ENCODE measurements at places on chromosomes 3 and 15.

DNA sequence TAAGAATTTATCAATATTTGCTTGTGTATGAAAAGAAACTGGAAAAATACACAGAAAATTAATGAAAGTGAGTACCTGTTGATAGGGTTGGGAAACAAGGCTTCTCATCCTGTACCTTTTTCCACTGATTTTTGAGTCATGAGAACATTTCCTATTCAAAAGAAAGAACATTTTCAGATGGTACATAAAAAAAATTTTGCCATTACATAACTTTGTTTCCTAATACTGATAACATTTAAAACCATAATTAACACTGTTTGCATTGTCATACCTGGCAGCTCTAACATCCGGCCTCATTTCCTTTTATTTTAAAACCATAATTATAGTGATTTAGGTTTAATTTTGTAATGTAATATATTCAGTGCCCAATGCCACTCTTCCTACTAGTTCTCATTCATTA lies 11.7 kb downstream of the NKTR start:
- DNase-seq = no peak

DNA sequence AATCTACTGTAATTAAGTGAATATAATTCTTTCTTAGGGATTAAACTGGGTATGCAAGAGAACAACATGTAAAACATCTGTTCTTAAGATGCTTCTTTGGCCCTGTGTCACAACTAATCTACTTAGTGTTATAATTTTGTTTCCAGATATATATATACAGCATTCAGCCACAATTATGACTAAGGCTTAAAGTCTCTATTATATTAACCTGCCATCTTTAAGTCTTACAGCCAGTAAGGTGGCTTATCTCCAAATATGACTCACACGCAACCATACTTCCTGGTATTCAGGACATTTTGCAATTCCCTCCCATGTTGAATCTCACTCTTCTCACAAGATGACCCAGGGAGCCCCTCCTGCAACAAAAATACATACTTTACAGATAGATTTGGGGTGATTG lies 6.6 kb upstream of the KBTBD8 start:
- DNase-seq = no peak

DNA sequence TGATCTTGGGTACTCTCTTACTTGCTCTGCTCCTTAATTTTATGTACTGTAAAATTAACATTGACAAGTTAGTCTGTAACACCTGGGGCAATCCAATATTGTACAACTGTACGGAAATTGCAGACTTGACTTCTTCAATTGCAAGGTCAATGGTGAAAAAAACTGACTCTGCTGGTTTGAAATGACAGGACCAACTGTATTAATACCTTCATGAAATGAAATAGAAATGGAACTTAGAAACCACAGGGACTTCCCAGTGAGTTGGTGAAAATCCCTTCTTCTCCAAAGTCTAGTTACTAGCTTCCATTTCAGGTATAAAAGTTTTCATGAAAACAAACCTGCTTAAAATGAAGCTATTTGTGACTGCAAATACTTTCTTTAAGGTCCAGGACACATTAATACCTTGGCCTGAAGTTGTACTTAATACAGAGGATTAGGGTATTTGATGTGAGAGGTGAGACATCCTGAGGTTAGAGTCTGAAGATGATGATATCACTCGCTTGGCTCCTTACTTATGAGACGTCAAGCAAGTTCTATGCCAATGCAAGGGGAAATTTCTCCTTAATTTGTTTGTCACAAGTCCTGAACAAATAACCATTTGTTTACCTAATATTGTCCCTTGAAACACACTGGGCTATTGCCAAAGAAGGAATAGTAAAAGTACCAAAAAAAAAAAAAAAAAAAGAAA lies 226.2 kb upstream of the TP63 start:
- no peak for DNase-seq

DNA sequence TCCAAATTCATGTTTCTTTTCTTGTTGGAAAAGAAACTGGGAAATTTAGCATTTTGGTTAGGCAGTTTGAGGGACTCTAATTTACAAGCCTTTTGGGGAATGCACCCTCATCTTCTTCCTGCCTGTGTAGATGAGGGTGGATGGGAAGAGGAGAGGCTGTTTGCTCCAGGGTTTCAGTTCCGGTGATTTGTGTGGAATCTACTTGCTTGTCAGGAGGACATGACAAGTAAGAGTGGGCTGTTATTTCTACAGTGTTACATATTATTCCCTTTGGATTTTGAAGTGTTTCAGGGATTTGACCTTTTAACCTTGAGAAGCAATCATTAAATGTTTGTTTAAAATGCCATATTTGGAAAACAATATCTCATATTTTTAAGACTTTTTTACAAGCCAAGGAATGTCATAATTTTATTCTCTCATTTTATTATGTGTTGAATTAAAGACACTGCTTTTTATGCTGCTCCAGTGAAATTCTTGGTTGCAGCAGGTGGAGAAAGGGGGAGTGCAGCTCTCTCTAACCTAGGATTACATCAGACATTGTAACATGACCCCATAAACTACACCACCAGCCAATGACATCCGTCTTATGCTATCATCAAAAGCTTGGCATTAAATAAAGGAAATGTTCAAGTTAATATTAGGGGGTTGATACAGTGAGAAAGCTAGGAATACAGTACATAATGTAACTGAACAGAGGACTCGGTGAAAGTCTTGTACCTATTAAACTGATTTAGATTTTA lies 30.2 kb downstream of the PLAAT1 start:
- DNase-seq = no peak

GRCh38 chr3:20154078-20154477 lies 31.9 kb downstream of the SGO1 start:
- DNase-seq = no peak

DNA sequence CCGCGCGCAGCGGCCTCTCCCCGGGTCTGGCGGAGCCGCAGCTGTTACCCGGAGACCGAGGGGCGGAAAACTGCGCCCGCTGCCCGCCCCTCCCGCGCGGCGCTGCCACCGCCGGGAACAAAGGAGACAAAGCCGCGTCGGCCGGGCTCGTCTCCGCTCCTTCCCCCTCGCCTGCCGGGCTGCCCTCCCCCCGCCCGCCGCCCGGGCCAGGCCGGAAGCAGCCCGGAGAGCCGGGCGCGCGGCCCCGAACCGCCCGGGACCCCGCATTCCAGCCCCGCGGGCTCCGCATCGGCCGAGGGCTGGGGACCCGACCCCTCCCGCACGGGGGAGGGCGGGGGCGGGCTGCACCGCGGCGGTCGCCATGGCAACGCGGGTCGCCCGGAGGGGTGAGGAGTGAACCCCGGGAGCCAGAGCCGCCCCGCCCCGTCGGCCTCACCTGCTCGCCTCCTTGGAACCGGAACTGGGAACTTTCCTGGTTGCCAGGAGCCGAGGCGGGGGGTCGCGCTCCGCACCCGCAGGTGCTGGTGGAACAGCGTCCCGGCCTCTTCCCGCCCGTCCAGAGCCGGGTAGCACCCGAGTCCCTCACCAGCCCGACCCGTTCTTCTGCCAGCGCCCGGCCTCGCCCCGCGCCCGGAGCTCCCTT lies 448 bp downstream of the PLXNB1 start:
- DNase-seq = no peak

DNA sequence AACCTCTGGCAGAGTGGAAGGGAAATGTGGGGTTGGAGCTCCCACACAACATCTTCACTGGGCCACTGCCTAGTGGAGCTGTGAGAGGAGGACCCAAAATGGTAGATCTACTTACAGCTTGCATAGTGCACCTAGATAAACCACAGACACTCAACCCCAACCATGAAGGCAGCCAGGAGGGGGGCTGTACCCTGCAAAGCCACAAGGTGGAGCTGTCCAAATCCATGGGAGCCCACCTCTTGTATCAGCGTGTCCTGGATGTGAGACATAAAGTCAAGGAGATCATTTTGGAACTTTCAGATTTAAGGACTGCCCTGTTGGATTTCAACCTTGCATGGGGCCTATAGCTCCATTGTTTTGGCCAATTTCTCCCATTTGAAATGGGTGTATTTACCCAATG lies 20.9 kb downstream of the TP63 start:
- DNase-seq = no peak

DNA sequence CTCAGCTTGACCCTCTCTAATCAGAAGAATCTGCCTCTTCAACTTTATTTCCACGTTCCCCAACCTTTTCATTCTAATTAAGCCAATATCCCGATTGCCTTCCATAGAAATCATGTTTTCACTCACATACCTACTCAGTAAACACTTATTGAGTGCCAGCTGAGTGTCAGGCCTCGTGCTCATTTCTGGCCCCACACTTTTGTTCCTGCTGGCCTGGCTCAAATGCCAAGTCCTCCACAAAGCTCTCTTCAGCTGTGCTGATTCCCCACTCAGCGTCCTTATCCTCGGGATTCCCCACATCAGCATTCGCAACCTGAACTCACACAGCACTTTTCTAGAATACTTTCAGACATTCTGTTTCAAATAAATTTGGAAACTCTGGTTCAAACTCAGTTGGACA lies 68.9 kb downstream of the THBS1 start:
- DNase-seq = no peak

DNA sequence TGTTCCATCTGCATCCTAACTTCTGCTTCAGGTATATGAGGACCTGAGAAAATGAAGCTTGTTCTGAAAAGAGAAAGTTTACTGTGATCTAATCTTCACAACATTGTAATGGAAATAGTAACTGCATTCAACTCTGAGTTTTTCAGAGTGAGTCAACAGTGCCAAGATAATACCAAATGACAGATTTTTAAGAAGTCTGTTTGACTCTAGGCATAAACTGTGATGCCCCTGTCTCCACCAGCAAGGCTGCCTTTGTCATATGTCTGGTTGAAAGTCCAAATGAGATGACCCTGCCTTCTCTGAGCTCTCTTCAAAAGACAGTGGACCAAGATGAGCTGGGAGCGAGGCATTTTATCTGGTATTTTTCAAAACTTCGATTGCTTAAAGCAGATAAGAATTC lies 44.8 kb upstream of the B3GNT5 start:
- peak; percentile 20 for DNase-seq

GRCh38 chr3:169891886-169892285 lies 19.5 kb upstream of the SAMD7 start:
- no peak for DNase-seq

- DNase-seq = no peak
Measured at GRCh38 chr15:72127724-72128322, 9.6 kb downstream of the SENP8 start.

DNA sequence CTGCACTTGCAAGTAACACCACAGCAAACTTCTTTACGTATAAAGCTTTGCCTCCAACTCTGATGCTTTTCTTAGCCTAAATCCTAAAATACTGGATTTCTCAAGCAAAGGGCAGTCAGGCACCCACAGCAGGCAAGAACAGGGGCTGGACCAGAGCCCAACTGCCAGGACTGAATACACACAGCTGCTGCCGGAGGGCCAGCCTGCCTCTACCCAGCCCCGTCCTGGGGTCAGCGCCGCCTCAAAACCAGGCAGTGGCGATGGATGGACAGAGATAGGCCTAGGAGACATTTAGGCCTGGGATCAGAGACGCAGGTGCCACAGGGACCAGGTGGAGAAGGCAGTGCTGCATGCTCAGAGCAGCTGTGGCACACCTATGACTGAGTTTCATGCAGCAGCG lies 47.6 kb upstream of the SEC61A1 start:
- DNase-seq = no peak

- peak; percentile 36 for DNase-seq
Measured at GRCh38 chr3:112132975-112133448, at the start of gene GCSAM. Gene GCSAM (minus strand): TSS chr3:112133248. CDS start chr3:112133120, 128 bp downstream.

DNA sequence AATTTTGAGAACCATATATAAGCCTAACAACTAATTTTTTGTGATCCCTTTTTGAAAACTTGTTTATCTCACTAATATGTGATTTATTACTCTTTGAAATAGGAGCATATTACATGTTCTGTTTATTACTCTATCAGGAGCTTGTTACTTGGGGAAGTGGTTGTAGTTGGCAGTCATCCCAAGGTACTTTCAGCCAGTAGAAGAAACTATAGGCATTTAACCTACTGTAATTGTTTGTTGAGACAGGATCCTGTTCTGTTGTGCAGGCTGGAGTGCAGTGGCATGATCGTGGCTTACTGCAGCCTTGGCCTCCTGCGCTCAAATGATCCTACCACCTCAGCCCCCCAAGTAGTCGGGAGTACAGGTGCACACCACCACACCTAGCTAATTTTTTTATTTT lies 195.6 kb downstream of the TCF12 start:
- no peak for DNase-seq

- DNase-seq = no peak
Measured at GRCh38 chr3:88767746-88768145, 339.7 kb upstream of the EPHA3 start.

GRCh38 chr3:143565951-143566350 lies 282.3 kb downstream of the SLC9A9 start:
- no peak for DNase-seq

GRCh38 chr3:32951410-32951811 lies at the start of gene CCR4:
Gene CCR4 (plus strand): TSS chr3:32951644. CDS start chr3:32953423, 1,779 bp downstream.
- DNase-seq = peak; percentile 45

DNA sequence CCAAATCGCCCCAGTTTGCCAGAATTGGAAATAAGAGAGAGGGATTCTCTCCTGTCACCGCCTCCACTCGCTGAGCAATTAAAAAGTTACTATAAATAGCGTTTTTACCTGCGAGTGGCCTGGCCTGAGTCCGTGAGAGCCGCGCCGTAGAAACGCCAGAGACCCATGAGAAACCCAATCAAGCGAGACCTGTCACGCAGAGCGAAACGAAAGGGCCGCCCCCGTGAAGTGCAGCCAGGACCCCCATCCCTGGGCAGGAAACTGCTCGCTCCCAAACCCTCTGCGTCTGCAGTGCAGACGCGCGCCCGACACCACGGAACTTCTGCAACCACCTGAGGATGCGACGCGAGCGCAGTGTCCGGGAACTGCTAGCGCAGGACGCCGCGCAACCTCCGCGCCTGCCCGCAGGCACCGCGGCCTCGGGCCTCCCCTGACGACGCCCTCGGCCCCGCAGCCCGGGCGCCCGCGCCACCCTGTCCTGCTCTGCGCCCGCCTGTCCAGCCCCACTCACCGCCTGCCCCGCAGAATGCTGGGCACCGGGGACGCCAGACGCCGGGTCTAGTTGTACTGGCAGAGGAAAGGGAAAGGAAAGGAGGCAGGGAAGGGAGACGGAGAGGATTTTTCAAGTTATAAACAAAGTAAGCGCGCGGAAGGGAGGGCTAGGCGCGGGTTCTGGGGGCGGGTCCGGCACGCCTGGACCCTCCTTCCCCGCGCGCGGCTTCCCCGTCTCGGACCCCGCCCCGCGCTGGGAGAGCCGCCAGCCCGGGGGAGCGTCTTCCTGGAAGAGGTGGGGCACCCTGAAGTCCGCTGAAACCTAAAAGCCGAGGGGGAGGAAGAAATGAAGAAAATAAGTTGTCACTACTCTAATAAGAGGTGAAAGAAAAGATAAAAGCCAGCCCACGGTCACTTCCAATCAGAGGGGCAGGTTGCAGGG lies at the start of gene PLSCR4:
Gene PLSCR4, minus strand, starts transcription at position 657 of the 934 bp plus-strand sequence. CDS start 29,034 bp downstream, outside the sequence.
- no peak for DNase-seq

DNA sequence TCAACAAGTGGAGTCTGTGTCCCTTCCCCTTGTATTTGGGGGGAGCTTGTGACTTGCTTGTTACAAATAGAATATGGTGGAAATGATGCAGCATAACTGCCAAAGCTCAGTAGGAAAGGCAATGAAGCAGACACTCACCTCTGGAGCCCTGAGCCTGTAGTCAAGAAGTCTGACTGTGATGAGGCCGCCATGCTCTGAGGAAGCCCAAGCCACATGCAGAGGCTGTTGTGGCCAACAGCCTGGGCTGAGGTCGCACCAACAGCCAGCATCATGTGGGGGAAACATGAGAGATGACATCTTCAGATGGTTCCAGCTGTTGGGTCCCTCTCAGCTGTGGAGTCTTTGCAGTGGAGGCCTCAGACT lies 161.4 kb downstream of the CHSY1 start:
- DNase-seq = no peak

All from stimulated activated CD4-positive, alpha-beta T cell treated with anti-CD3 and anti-CD28 coated beads, Interleukin-15, amount 100 ng/mL, for 48 hours (primary cell).